Dermis microvascular lymphatic vessel endothelial cell (primary cell): ENCODE measurements at places on chromosomes 2 and 18. TPM values are rescaled to one million over a fixed set of nuclear protein-coding genes. Genes with fewer than 3 reads are reported as not detected.

Gene AMER3
- total RNA-seq: not detected in 2 replicates

Gene VWA3B
- total RNA-seq: 0.13 TPM in 1 of 2 replicates, not detected in the other

Gene SNED1
- total RNA-seq: 8.6 and 25.3 TPM in 2 replicates

Gene KCNJ3
- total RNA-seq: not detected in 2 replicates

Gene COLEC11
- 0.13 and 0.51 TPM in 2 replicates for total RNA-seq

Gene PLB1
- total RNA-seq: 0.26 and 0.38 TPM in 2 replicates

Gene TMEM247
- not detected in 2 replicates for total RNA-seq

Gene MAP3K19
- not detected in 2 replicates for total RNA-seq

Gene FAM168B
- total RNA-seq: 78.4 and 113 TPM in 2 replicates

Gene SIX3
- total RNA-seq: not detected in 2 replicates

Gene TBR1
- total RNA-seq: under 0.01 TPM in 2 replicates

Gene POMC
- total RNA-seq: 0.13 and 0.63 TPM in 2 replicates

Gene CPO
- total RNA-seq: not detected in 2 replicates

Gene LRP1B
- total RNA-seq: under 0.01 and 0.13 TPM in 2 replicates

Gene LIMS3
- total RNA-seq: 7.8 and 17.2 TPM in 2 replicates

Gene LYG2
- not detected in 2 replicates for total RNA-seq

Gene TMEM169
- 0.13 TPM in 2 replicates for total RNA-seq

Gene INO80D
- total RNA-seq: 6.0 and 7.0 TPM in 2 replicates

Gene ERICH2
- not detected in 2 replicates for total RNA-seq

Gene STPG4
- under 0.01 TPM in 1 of 2 replicates, not detected in the other for total RNA-seq

Gene CNTNAP5
- not detected in 2 replicates for total RNA-seq

Gene TCF23
- total RNA-seq: not detected in 2 replicates

Gene TAF1B
- total RNA-seq: 16.3 and 25.7 TPM in 2 replicates

Gene C2orf80
- not detected in 2 replicates for total RNA-seq

Gene DNER
- total RNA-seq: under 0.01 and 0.13 TPM in 2 replicates

Gene SERPINB13
- total RNA-seq: not detected in 2 replicates

Gene UGT1A1
- not detected in 2 replicates for total RNA-seq

Gene APCDD1
- total RNA-seq: 0.25 TPM in 1 of 2 replicates, not detected in the other

Gene RIT2
- total RNA-seq: not detected in 2 replicates
